ENCODE measurements at places on chromosomes 6 and 20.

DNA sequence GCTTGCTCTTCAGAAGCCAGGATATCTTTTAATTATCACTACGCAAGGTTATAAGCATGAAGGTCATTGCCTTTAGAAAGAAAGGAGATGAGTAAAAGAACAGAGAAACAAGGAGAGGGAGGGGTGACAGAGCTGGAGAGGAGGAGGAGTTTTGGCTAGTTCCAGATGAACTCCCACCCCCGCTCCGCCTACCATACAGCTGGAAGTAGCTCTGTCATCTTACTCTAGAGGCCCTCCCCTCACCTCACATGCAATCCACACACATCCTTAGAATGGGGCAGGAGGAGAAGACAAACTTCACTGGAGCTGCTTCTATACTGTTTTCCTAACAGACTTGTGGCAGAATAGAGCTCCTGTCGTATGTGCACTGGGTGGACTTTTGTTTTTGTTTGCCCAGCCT is 144.7 kb downstream of the SCML4 start:
- DNase-seq, result no peak

GRCh38 chr6:47967843-47968242 is 143.2 kb downstream of the PTCHD4 start:
- no peak for DNase-seq

DNA sequence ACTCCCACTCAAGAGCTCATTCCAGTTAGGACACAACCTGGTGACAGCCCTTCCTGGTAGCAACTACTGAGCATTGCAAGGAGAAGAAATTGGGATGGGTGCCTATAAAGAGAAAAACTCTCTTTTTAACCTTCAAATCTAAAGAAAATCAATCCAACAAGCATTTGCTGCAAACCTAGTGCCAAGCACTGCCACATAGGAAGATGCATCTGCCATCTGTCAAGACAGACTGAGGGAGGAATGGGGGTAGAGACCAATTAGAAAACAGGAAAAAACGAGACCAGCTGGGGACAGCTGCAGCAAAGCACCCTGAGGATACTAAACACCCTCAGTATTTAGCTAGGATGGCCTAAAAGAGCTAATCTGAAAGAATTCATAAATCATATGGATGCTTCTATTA is 27.9 kb downstream of the HLA-DMB start:
- no peak for DNase-seq

DNA sequence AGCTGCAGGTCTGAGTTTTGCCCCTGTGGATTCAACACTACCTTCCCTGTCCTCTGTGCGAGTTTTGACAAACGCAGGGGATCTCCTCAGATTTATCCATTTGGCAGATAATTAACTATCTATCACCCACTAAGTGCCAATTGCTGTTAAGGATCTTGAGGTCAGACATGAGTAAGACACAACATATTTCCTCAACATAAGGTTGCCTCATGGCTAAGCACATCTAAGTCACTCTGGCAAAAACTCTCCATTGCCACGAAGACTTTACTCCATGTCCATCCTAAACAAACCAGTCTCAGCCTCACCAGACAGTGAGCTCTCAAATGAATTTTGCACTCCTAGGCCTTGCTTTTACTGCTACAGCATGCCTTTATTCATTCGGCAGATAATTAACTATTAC is 408.4 kb downstream of the MAFB start:
- no peak for DNase-seq

- DNase-seq, result no peak
Measured at GRCh38 chr20:2279253-2279779, 16.5 kb upstream of the TGM3 start.

DNA sequence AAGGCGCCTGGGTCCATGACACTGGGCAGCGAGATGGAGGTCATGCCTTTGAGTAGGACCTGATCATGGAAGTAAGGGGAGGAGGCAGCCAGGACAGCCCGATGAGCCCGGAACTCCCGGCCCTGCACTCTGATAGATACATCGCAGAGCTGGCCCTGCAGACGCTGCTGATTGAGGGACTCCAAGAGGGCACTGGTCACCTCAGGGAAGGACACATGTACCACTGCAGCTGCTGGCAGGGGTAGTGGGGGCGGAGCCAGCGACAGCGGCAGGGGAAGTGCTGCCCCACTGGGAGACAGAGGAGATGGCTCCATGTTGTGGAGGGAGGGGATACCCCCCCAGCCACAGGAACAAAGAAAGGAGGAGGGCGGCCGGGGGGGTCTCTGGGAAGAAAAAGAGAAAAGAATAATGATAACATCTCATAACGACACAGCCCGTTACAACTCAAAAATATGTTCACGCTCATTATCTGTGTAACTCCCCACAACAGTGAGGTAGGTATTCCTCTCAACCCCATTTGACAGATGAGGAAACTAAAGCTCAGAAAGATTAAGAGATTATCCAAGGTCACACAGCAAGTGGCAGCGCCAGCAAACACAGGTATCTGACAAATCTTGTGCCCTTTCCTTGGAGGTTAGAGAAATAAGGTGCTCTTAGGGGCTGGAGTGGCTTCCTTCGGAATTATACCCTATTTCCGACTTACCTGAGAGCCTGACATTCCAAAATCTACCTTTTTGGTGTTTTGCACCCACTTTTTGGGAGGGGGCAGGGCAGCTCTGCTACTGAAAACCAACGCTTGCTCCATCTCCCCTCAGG is 733 bp downstream of the ZBTB22 start:
- no peak for DNase-seq

GRCh38 chr6:144753023-144753705 is 468.0 kb downstream of the UTRN start:
- DNase-seq, result no peak

DNA sequence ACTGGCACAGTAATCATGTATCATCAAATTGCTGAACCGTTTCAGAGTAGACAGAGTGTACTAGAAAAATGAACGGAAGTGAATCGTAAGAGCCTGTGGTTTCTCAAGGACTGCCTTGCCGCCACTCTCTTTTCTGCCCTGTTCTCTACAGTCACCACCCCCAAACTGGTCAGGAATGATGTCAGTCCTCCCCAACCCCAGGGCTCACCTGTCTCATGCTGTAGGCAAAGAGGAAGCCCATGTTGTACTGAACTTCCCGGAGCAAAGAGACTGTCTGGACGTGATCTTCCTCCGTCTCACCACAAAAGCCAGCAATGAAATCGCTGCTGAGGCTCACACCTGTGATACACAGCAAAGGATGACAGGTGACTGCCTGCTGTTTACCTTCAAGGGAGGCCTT is 31.0 kb downstream of the CDK5RAP1 start:
- DNase-seq, result peak; percentile 75

- DNase-seq, result no peak
Measured at GRCh38 chr20:48986899-48987298, 59.2 kb upstream of the CSE1L start.

DNA sequence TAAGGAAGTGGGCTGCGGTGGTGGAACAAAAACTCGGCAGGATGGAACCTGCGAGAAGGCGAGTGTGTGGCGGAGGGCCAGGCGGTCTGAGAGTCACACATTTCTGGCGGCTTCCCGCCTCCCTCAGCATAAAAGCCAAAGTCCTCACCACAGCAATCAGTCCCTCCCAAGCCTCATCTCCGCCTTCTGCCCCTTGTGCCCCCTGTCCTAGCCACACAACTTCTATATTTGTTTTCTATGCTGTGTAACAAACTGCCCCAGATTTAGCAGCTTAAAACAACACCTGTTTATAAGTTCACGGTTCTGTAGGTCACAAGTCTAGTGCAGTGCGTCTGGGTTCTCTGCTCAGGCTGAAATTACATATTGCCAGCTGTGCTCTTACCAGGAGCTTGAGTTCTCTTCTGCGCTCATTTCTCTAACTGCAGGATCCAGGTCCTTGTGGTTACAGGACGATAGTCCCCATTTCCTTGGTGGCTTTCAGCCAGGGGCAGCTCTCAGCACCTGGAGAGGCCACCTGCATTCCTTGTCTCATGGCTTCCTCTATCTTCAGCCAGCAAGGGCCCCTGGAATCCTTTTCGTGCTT is 11.7 kb upstream of the SPO11 start:
- DNase-seq, result no peak
